ENCODE measurements at places on chromosomes 5 and 9.

GRCh38 chr5:172837640-172838039, 3.6 kb downstream of the ERGIC1 start:
- DNase-seq: no peak

GRCh38 chr5:178422400-178422775, 167.8 kb downstream of the COL23A1 start:
- no peak for DNase-seq

DNA sequence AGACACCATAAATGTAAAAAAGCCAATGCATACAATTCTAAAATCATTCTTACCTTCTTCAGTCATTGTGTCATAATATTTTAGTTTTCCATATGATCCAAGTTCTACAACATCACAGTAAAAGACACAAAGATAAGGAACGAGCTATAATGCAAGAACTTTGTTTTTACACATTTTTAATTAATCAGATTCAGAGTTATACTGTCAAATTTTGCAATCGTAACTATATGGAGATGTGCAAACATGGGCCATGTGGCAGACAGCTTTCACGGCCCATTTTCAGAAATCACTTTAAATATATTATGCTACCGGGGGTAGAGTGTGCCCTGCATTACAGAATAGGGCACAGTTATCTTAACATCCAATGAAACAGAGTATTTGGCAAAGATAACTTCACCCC, 188.4 kb downstream of the ACER2 start:
- DNase-seq: no peak

GRCh38 chr5:53430618-53431252, 49.7 kb upstream of the FST start:
- no peak for DNase-seq

DNA sequence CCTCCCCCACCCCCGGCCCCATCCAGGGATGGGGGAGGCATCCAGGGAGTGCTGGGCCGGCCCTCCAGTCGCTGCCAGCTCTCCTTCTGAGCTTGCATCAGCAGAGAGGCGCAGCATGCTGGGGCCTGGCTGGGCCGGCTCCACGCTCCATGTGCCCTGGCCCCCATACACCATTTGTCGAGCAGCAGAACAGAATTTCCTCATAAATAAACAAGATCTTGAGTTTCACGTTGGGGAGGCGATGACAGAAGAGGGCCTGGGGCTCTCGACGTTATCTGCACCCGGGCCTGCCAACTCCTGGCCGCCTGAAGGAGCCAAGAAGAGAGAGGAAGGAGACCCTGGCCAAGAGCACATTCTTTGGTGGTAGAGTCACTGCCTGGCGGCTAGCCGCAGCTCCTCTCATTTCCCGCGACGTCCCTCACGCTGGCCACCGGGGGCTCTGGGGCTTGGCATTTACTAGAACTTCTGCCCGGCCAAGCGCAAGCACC, 177.0 kb downstream of the FGF18 start:
- no peak for DNase-seq

- no peak for DNase-seq
These were observed 53.4 kb upstream of the IL6ST start for GRCh38 chr5:56048124-56048523.

DNA sequence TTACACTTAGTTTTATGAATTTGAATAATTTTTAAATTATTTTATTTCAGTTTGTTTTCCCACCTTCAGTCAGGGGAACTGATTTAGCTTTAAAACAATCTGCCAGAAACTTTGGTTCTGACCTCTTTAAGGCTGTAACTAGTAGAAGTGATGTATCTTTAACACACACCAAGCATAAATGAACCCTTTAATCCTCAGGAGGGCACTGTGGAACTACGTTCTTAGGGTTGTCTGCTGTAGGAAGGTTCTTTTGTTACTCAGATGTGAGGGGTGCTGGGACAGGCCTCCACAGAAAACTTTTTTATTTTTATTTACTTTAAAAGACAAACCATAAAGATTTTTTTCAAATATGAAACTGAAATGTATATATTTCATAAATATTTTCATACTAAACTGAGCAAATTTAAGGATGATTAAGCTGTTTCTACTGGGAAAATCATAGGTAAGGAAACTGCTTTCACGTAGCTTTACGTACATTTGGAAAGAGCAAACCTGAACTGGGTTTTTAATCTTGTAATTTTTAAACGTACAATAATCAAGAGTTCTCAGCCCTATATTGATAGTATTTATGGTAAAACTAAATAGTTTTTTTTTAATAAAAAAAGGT, 5.3 kb downstream of the KLF4 start:
- no peak for DNase-seq

GRCh38 chr5:26802944-26803343, 235.4 kb downstream of the CDH9 start:
- DNase-seq: no peak

- DNase-seq: no peak
These were observed 18.9 kb downstream of the ADAMTS2 start for GRCh38 chr5:179326122-179326927.

GRCh38 chr9:13555989-13556500, 276.6 kb upstream of the MPDZ start:
- no peak for DNase-seq

GRCh38 chr9:35490910-35491465, 1.1 kb downstream of the RUSC2 start:
- no peak for DNase-seq

DNA sequence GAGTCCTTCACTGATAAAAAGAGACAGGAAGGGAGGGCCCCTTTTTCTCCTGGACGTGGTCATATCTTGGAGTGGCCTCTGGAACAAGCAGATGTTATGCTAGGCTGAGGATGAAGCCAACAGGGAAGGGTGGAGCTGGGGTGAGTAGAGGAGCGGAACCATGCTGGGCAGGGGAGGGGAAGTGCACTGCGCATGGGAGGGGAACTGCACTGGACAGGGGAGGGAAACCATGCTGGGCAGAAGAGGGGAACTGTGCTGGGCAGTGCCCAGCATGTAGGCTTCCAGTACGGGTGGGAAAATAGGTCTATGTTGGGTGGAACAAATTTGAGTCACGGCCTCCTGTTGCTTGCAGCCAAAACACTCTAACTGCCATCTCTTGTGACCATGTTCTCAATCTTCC, 19.3 kb upstream of the IRX4 start:
- no peak for DNase-seq

DNA sequence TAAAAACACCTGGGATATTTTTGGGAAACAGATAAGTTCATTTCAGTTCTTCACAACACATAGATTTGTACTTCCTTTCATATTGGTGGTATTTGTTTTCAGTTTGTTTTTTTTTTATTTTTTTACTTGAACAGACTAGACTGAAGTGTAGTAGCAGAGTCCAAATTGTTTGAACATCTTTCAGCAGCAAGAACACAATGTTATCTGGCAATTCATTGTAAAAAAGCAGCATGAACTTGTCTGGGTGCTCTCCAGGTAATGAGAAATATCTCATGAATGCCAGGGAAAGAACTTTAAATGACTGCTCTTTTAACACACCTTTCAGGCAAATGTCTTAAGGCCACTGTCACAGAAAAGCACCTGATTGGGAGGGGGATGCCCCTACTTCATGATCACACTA, 113.4 kb downstream of the ARL15 start:
- DNase-seq: no peak

DNA sequence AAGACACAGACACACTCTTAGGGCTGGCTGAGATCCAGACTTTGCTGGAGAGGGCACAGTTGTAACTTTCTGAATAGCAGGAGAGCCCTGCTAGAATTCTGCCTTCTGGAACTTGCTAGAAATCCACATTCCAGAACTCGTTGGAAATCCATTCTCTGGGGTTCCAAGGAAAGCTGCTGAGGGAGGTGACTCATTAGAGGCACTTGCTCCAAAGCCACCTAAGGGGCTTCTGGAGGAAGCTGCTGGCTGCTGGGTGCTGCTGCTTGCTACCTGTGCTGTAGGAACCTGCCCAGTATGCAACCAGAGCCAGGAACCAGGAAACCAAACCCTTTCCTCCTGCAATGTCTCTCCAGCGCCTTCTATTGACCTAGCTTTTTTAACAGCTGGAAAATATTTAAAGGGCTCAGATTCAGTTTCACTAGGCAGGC, 4.1 kb upstream of the TLE4 start:
- DNase-seq: no peak

- no peak for DNase-seq
These were observed 55.2 kb downstream of the C9orf85 start for GRCh38 chr9:71966601-71967000.

GRCh38 chr5:111603446-111603827, 91.1 kb upstream of the STARD4 start:
- no peak for DNase-seq

GRCh38 chr5:82985763-82986162, 91.4 kb downstream of the TMEM167A start:
- DNase-seq: no peak

DNA sequence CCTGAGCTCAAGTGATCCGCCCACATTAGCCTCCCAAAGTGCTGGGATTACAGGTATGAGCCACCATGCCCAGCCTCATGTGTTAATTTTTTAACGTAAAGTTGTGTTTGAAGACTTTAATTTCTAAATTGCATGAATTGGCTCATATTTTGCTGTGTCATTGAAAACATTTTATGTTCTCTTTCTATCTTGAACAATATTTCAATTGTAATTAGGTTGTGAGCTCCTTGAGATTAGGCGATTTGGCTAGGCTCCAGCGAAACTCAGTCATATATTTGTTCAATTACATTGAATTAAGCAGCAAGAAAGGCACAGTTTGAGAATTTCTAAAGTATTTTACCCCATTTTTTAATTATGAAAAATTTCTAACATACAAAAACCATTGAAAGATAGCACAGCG, 34.0 kb downstream of the GAPVD1 start:
- DNase-seq: no peak

- no peak for DNase-seq
These were observed 107.4 kb downstream of the FBXO38 start for GRCh38 chr5:148491015-148491792.

GRCh38 chr5:170267431-170268152, 30.0 kb downstream of the LCP2 start:
- DNase-seq: peak; percentile 58

GRCh38 chr5:54148067-54148845, 162.1 kb downstream of the ARL15 start:
- no peak for DNase-seq

DNA sequence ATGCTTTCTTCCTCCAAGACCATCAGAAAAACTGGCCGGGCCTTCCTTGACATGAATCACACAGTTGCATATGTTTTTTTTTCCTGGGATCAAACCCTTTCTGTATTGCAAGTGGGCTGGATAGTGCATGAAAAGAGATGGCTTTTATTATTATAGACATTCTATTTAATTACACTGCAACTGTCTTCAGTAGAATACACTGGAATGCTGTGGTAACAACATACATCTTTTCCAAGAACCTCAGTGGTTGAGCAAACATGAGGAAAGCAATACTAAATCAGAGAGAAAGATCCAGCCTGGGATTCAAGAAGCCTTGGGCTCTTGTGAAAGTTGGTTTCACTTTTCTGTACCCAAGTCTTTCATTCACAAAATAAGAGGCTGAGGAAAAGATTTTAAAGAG, 193.0 kb downstream of the DMAC1 start:
- no peak for DNase-seq

- DNase-seq: peak; percentile 45
These were observed 55.2 kb upstream of the NEK6 start for GRCh38 chr9:124202447-124202971.

DNA sequence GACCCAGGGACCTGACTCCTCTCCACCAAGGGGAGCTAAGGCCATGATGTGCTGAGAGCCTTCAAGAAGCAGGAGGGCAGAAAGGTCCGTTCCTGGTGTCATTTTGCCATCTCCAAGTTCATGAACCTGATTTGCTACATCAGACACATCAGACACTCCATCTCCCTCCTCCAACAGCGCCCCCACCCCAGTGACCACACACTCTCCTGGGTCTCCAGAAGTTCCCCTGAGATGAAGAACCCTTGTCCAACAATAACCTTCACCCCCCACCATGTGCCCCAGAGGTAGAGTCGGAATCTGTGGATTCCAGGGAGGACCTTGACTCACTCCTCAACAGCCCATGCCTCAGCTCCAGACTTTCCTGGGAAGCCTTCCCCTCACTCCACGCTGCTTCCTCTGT, 242.8 kb downstream of the CDK5RAP2 start:
- no peak for DNase-seq

DNA sequence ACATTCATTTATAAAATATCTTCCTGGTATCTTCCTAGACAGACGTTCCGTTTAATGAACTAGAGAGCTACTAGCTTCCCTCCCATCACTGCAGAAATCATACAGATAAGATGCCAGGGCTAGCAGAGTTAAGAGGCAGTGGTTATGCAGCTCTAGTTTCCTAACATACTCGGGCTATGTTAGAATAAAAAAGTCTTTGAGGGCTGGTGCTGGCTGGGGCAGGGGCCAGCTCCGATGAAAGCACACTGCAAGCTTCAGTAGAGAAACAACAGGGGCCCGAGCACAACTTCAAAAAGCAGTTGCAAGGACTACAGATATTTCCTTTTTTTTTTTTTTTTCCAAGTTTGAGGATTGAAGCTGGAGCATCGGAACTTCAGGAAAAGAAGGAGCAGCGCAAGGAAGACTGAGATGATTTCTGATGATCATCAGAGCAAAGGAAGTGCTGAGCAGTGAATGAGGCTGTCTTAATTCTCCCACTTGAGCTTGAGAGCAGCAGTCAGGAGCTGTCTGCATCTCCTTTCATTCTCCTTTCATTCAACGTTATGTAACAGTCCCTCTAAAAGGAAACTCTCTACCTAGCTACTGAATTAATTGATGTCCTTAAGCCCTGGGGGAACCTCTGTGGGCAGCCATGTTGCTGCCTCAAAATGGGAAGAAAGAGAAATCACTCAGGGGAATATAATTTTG, 47.6 kb upstream of the ADCY2 start:
- no peak for DNase-seq

GRCh38 chr5:11040345-11040744, 279.3 kb upstream of the DAP start:
- no peak for DNase-seq

GRCh38 chr5:172548311-172548731, 92.7 kb upstream of the NEURL1B start:
- DNase-seq: no peak
